Fibroblast of skin of back (primary cell): ENCODE measurements at places on chromosomes 7 and 10.

GRCh38 chr10:104641187-104641936 lies at the start of gene SORCS3:
Gene SORCS3 (plus strand): TSS chr10:104641290.
- DNase-seq: no peak

DNA sequence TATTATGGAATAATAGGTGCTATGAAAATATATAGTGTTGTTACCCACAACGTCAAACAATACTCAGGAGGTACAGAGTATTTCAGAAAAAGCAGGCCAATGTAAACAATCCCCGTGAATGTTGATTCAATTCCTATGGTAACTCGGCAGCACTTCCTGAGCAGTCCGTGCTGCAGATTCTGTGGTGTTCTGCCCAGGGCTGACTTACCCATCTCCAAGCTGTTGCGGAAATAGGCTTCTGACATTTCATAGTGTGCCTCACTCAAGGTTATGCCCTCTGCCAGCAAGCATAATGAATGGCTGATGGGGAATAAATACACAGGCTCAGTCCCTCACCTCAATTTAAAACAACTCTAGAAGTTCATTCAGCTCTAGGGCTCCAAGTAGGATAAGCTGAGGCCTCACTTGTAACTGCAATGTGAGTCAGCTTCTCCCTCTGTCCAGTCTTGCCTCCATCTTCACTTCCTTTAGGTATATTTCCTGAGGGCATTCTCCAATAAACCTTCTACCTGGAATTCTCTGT lies 177.6 kb downstream of the GNAI1 start:
- peak; percentile 72 for DNase-seq

- DNase-seq: peak; percentile 86
Measured at GRCh38 chr7:134932707-134933370, 53.5 kb upstream of the AGBL3 start.

- no peak for DNase-seq
Measured at GRCh38 chr7:6232534-6232933, 39.9 kb downstream of the CYTH3 start.

- no peak for DNase-seq
Measured at GRCh38 chr7:99204078-99204477, 3.8 kb downstream of the KPNA7 start.

GRCh38 chr7:82757-83155 lies 109.6 kb upstream of the FAM20C start:
- no peak for DNase-seq

GRCh38 chr7:17912536-17913235 lies 27.6 kb downstream of the SNX13 start:
- no peak for DNase-seq

DNA sequence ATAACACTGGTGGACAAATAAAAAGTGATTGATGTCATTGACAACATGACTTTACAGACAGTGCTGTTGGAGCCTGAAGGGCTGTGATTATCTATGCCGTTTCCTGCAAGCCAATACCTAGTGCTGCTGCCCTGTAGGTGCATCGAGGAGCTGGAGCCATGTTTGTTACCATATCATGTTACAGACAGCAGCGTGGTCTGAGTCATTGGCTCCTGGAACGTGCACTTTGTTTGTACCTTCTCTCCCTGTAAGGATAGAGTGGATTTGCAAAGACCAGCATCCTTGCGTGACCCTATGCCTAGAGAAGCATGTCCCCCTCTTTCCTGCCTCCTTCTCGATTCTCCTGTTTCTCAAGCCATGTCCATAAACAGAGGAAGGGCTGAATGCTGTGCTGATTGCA lies 597.2 kb downstream of the TYW1 start:
- no peak for DNase-seq

DNA sequence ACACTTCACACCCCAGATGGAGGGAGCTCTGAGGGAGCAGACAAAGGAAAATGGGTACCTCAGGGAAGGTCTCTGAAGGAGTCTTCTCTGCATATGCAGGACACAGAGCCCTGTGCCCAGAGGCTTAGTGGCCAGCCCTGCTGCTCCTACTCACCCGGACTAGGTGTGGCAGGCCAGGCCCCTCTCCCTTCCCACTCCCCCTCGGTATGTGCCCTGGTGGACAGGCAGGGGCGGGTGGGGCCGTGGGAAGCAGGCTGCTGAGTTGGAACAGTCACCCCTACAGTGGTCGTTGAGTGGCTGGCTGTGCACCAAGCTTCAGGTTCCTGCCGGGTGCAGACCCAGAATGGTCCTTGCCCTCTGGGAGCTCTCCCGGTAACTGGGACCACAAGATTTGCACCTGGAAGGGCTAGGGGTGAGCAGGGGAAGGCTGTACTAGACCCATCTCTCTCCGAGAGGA lies 68.6 kb downstream of the ZMIZ1 start:
- DNase-seq: no peak

- DNase-seq: no peak
Measured at GRCh38 chr10:91626936-91627335, 5.9 kb downstream of the PPP1R3C start.

DNA sequence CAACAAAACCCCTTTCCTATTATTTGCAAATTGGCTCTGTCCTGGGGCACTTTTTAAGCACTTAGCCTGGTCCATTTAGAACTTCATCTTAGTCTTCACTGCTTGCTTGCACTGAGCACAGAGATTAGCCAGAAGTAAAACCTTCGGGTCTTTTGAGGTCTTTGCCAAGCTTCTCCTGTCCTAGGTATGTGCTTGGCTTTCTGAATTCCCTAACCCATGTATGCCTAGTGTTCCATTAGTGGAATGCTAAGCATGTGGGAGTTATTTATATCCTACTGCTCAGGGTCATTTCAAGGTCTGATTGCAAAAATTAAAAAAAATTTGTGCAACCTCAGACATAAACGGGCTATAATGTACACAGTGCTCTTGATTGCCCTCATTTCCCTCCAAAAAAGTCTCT lies 18.0 kb downstream of the ZNF37A start:
- no peak for DNase-seq

DNA sequence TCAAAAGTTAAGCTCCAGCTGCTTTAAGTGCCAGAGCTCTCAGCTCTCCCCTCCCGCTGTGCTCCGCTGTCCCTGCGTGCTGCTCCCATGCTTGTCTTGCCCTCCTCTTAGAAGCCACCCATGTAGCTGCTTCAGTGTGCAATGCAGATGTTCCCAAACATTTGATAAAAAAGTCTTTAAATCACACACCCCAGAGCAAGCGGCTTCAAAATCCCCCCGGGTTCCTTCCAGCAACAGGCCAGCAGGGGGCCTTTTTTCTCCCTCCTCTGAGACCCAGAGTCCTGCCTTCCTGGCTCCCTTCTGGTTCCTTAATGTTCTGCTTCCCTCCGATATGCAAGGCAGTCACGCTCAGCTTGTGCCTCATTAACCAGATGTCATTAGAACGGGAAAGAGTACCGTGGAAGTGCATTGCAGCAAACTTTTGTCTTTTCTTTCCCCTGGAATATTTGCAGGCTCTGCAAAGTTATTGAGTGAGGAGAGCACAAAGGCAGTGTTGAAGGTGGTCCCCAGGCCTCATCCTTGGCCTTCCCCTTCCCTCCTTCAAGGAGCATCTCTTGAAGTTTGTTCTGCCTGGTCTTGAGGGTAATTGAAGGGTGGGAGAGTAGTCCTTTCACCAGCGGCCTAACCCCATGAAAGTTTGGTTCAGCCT lies 25.5 kb downstream of the LDB3 start:
- DNase-seq: peak; percentile 56

- no peak for DNase-seq
Measured at GRCh38 chr7:6136475-6136874, 105.3 kb downstream of the ANKRD61 start.

GRCh38 chr10:3963191-3963673 lies 178.2 kb upstream of the KLF6 start:
- DNase-seq: no peak

- peak; percentile 73 for DNase-seq
Measured at GRCh38 chr10:17768957-17769356, 17.0 kb downstream of the TMEM236 start.

DNA sequence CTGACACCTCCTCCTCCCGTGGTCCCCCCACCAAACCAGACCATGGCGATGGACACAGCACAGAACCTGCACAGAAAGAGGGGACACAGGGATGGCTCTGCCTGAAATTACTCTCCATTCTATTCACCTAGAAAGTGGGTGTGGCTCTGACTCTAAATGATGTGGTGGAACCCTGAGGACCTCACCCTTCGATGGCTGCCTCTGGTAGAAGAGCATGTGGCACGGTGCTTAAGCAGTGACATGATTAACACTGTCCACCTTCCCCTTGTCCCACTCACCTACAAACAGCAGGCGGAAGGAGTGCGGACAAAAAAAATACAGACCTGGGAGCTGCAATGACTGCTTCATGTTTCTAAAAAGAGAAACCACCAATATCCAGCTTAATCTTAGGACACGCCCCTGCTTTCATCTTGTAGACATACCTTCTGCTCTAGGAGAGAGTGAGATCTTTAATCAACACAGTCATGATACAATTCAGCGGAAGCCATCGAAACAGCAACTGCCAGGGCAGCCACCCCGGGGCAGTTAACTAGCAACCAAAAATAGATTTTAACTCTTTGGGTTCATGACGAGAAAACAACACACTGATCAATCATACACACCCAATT lies 11.4 kb downstream of the JCAD start:
- no peak for DNase-seq

GRCh38 chr10:958856-959255 lies 27.4 kb upstream of the LARP4B start:
- DNase-seq: no peak

DNA sequence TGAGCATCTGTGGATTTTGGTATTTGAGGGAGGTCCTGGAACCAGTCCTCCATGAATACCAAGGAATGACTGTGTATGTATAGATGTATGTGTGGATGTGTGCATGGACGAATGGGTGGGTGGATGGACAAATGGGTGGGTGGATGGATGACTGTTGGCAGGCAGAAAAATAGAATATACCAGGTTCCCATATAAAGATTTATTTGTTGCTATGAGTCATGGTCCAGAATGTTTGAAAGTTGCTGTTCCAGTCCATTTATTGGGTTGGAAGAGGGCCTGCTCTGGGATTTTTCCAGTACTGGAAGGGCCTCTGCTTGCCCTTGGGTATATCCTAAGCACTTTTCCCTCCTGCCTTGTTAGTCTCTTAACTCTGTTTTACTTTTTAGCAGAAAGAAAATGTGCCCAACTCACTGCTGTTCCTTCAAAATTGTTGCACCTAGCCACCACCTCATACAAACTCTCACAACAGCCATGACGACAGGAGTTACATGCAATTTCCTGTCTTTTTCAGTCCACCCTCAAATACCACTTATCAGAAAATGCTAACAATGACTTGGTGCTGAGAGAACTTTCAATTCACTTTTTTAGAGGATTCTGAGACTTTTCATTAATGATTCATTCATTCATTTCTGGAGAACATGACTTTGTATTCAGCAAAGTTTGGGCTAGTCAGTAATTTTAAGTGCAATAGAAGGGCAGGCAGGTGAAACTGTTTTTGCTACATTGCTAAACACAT lies 108.1 kb downstream of the EEPD1 start:
- no peak for DNase-seq

- no peak for DNase-seq
Measured at GRCh38 chr7:79063019-79063698, 390.3 kb downstream of the MAGI2 start.

- peak; percentile 98 for DNase-seq
Measured at GRCh38 chr10:73906524-73907447, 4.1 kb upstream of the PLAU start.

DNA sequence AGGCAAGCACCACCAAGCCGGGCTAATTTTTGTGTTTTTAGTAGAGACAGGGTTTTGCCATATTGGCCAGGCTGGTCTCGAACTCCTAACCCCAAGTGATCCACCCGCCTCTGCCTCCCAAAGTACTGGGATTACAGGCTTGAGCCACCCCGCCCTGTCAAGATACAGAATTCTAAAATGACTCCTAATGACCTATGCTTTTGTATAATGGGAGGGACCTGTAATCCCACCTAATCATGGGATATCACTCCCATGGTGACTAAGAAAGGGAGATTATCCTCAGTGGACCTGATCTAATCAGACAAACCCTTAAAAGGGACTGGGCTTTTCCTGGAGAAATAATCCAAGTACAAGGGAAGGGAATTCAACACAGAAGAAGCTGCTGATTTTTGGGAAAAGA lies 28.8 kb downstream of the SAMD8 start:
- DNase-seq: no peak

DNA sequence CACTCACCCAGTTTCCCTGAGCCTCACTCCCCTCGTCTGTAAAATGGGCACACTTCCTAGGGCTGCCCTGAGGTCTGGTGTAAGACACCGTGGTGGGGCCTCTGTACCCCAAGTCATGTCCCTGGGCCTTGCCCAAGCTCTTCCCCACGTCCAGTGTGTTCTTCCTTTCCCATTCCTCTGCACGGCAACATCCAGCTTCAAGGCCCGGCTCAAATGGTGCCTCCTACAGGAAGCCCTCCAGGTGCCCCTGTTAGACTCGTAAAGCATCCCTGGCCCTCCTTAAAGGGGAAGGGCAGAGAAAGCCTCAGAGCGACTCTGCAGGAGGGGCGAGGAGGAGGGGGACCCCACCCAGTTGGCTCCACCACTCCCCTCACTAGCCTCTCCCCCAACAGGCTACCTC lies 8.6 kb downstream of the SLC29A4 start:
- DNase-seq: no peak

DNA sequence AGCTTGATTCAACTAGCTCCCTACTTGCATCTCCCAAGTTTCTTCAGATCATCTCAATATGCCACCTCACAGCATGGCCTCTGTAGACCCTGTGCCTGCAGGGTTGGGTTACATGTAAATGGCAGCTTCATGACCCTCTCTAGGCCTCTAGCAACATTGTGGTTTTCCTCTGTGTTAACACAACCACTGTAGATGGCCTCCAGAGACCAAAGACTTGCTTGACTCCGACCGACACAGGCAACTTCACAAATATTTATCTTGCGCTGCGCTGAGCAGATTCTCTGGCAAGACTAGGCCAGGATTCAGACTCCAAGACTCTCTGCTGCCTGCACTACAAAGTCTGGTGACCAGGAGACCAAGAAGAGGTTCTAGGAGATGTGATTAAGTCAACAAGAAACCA lies 75.9 kb downstream of the CNOT4 start:
- DNase-seq: peak; percentile 31

GRCh38 chr7:1610678-1611302 lies 41.0 kb upstream of the PSMG3 start:
- DNase-seq: no peak

- DNase-seq: peak; percentile 42
Measured at GRCh38 chr10:28938745-28939144, 261.4 kb downstream of the BAMBI start.

- DNase-seq: no peak
Measured at GRCh38 chr10:37713642-37714041, 143.8 kb downstream of the ZNF248 start.
